ENCODE measurements at places on chromosomes 11 and 22.

- peak; percentile 70 for DNase-seq
These were observed 12.7 kb upstream of the TREH start for GRCh38 chr11:118691926-118692830.

- DNase-seq: no peak
These were observed 20.5 kb downstream of the ZNF74 start for GRCh38 chr22:20414450-20414849.

DNA sequence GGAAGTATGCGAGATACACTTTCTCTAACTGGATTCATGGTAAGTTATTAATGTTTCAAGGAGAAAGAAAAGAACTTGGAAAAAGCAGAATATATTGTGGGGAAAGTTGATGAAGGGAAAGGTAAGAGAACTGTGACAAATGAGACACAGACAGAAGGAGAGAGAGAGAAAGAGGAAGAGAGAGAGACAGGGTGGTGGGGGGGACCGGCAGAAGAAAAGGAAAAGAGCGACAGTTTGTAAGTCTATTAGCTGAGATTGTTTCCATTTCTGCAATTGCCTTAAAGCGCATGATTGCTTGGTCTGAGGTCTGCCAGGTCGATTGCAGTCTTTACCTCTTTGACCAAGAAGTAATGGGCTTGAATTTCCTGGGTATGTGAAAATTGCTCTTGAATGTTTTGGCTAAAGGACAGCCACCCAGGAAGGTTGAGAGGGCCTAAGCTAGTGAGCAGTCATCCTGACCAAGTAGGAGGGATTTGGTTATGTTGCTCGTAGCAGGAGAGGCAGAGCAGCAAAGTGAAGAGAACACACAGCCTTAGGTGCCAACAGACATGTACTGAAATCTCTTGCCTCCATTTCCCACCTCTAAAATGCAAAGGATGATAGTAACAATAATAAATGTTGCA is 23.6 kb upstream of the TMA7B start:
- DNase-seq: no peak

GRCh38 chr11:11968511-11969280 is 39.7 kb downstream of the DKK3 start:
- no peak for DNase-seq

DNA sequence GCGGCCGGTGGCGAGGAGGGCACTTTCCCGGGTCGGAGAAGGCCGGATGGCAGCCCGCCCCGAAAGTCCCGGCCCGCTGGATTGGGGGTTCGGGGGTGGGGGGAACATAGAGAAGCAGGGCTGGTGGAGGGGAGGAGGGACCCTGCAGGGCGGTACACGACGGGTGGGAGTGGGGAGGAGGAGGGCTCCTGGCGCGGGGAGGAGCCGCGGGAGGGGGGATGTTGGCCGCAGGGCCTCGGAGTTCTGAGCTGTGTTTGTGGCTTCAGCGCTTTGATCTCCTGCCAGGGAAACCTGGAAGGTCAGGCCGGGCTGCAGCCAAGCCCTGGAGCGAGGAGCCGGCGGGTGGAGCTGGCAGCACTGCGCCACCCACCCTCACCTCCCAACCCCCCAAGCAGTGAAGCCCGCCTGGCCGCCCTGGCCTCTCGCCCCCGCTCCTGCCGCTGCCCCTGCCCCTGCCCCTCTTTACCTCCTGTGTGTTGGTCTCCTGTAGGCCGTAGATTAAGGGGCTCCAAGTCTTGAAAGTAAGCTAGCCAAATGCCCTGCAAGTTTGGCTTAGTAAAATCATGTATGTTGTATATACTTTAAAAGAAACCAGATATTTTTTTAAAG is 30.9 kb downstream of the C22orf31 start:
- no peak for DNase-seq

GRCh38 chr11:101881586-101881985 is 33.2 kb upstream of the CEP126 start:
- no peak for DNase-seq

DNA sequence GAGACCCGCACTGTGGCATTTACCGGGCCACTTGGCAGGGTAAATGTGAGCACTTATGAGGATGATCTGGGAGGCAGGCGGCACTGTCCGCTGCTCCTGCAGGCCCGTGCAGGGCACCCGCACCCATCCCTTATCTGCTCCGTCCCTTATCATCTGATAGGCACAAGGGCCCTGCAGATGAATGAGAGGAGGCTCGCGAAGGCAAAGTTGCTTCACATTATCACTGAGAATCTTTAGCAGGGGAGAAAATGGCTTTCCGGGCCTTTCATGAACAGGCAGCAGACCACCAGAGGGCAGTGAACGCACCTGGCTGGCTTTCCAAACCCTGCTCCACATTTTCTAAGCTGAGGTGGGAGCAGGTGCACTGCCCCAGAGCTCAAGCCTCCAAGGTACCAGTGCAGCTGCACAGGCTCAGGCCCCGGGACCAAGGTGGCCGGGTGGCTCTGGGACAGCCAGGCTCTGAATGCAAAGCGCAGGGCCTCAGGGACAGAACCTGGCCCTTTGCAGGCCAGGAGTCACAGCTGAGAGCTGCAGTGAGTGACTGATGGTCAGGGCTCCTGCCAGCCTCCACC is 165.6 kb downstream of the SHANK2 start:
- no peak for DNase-seq

DNA sequence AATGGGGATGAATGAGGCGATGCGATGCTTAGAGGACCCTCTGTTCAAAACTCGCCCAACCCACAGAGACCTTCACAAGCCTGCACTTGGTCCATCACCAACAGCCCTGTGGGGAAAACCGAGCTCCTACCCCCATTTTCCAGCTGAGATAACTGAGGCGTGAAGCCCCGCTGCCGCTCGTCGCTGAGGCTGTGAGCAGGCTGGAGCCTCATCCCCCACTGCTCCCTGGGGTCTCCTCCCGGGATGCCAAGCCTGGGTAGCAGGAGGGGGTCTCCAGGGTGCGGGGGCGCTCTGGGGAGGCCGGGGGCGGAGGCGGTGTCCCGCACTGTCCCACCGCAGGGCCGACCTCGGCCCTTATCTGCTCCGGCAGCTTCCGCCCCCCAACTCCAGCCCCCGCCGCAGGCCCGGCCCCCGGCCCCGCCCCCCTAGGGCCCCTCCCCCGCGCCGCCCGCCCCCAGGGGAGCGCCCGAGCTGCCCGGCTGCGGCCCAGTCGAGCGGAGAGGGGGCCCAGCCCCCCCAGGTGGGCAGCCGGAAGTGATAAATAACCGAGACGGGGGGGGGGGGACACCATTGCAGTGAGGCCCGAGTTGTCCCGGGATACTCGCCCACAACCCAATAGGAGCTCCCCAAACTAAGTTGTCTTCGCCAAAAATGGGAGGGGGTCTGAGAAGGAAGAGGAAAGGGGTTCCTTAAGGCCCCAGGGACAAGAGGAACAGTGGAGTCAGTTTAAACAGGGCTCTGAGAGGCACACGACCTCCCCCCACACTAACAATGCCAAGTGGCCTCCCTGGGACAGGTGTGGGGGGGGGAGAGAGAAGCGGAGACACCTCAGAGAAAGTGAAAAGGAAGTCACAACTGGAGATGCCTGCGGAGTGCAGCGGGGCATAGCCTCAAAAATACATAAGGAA is 8.3 kb upstream of the SLC39A13 start:
- DNase-seq: peak; percentile 26

DNA sequence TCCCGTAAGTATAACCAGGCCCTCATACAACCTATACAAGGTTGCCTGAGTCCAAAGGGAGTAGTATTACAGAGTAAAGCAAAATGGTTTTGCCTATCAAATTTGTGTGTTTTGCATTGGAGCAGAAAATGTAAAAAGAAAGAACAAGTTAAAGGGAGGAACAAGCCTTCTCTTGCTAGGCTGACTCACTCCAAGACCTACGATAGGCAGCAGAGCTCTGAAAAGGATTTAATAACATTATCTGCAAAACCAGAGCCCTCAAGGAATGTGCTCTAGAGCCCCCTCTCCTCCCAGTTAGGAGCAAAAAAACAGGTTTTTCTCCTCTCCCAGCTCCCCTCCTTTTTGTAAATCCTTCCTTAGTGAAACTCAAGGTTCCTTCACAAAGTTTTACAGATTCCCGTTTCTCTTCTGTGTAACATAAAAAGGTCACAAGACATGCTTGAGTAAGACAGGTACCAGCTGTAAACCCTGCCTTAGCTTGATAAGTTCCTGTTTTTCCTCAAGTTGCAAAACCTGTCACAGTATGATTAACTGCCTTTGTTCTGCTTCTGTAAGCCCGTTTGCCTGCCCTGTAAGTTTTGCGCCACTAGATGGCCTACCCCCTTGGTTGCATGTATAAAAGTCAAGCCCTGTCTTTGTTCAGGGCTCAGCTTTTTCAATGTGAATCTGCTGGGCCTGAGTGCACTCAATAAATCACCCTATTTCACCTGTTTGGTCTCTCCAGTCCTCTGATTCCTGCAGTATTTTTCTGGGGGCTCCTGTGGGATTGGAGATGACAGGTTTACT is 498.2 kb downstream of the KCNA4 start:
- no peak for DNase-seq

GRCh38 chr11:9141186-9141585 is 49.8 kb upstream of the SCUBE2 start:
- DNase-seq: no peak

GRCh38 chr11:123587044-123587443 is 67.4 kb downstream of the SCN3B start:
- no peak for DNase-seq

DNA sequence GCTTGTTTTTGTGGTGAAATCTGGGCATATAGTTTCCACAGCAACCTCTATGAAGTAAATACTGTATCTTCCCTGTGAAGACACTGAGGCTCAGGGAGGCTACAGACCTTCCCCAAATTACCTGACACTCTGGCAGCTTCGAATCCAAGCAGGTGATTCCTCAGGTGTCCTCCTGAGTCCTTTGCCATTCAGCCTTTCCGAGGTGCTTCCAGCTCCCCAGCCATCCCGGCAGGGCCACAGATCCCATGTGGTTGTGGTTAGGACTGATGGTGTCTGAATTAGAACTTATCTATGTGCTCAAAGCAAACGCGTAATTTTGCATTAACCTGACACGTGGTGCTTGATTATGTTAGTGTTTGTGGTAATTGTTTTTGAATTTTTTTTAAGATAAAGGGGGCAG is 785.6 kb downstream of the BRD1 start:
- no peak for DNase-seq

DNA sequence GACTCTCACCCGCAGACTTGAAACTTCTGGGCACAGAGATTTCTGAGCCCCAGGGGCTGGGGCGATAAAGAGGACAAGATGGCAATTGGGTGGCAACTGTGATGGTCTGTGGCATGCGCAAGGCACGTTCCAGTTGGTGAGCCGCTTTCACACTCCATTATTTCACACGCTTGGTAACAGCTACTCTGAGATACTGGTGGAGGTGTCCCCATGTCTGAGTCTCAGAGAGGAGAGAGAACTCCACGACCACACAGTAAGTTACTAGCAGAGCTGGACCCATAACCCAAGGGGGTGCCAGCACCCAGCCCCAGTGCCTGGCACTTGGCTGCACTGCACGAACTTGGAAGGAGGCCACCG is 6.0 kb upstream of the KCNJ4 start:
- no peak for DNase-seq

- peak; percentile 17 for DNase-seq
These were observed 46.6 kb upstream of the TCF20 start for GRCh38 chr22:42317008-42317407.

GRCh38 chr11:79013509-79013908 is 427.3 kb downstream of the TENM4 start:
- no peak for DNase-seq

- DNase-seq: no peak
These were observed 101.8 kb downstream of the TRIM44 start for GRCh38 chr11:35764417-35764816.

DNA sequence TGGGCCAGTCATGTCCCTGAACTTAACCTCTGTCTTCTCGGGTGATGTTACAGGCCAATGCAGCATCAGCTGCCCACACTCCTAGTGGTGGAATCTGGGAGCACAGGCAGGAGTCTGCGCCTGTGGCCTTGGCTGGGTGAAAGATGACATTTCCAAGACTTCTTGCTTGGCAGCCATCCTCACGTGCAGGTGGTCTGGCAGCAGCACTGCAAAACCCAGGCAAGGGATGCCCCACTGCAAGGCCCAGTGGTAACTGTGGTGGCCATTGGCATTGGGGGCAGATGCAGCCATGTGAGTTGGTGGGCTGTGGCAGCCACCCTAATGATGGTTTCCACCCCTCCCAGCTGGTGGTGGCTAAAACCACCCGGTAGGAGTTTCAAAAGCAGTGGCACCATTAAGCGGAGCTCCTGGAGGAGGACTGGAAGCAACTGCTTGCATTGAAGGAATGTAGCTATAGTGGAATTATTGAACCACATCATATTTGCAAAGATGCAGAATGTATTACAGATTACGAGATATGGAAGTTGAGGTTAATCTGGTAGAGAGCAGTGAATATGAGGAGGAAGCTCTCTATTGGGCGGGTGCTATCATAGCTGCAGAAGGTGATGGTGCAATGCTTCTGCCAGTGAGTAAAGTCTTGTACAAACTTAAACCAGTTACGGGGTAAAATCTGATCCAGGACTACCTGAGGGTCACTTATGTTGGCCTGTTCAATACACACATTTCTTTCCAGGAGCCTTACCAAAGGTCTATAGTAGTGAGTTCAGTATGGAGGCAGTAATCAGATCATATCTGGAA is 120.7 kb upstream of the TOP3B start:
- no peak for DNase-seq

DNA sequence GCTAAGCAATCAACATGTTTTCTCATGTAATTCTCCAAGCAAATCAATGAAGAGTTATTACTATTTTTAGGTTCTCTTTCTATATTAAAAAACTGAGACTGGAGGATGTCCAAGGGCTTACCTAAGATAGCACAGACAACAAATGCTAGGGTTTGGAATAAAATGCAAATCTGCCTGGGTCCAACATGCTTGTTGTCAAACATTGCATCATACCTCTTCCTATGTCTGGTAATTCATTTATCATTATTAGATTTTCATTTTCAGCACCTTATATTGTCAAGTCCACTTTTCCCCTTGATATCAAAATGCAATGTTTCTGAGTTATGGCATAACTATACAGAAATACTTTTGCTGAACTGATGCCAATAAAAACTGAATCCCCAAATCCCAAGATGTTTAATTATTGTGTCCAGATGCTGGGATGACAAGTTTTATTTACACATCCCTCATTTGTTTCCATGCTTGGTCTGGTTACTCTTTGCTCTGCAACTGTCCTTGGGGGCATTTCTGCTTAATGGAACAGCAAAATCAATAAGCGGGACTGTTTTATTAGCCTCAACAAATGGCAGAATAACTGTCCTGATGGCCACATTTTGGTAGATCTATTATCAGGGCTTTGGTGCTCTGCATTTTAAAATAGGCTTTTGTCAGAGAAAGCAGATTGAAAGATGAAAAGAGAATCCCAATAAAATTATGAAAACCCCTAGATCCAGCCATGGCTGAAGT is 86.0 kb downstream of the C11orf87 start:
- DNase-seq: no peak

- DNase-seq: no peak
These were observed 154.9 kb upstream of the NAV2 start for GRCh38 chr11:19557720-19558140.

GRCh38 chr11:76805206-76805913 is 22.2 kb downstream of the TSKU start:
- no peak for DNase-seq

- no peak for DNase-seq
These were observed 22.5 kb downstream of the PRRG4 start for GRCh38 chr11:32852207-32852606.

DNA sequence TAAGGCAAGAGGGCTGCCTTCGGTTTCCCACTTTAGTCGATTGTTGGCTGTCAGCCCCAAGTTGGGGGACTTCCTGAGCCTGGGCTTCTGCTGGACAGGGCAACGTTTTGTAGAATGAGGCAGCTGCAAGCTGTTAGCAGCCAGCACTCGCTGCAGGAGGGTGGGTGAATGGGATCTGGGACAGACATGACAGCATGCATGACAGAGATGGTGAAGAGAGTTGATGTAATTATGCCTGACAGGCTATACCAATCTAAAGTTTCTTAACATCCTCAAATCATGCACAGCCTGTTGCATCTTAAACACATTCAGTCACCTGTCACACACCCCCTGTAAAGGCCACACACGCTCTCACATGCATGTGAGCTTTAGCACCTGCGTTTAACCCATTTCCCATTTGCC is 49.2 kb downstream of the CWC15 start:
- DNase-seq: no peak

Measured in T-helper 22 cell (primary cell).